Fibroblast of upper back skin (primary cell): ENCODE measurements at places on chromosomes 12 and 14.
A peak's percentile ranks its signal among the peaks of the same experiment; 100 is the strongest.

DNA sequence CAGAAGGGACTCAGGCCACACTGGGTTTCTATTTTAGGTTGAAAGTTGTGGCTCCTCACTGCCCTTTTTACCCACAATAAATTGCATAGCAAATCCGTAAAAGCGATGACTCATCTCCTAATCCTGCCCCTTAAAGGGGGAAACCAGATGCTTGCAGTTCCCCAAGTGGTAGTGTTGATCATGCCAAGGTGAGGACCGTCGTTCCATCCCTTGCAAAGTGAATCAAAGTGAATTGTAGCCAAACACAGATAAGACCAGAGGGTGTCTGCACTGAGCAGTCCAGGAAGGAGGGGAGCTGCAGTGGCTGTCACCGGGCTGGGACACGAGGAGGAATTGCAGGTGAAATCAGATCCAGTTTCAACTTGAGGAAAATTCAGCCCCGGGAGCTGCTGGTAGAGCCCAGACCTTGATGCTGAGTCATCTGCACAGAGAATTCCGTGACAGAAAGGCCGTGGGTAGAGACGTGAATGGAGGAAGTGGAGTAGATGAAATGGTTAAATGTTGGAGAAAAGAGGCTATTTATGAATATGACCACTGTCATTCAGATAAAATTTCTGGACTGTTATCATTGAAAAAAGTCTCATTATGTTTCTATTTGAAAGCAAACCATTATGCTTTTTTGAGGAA, 44.2 kb upstream of the MMP17 start:
- peak; percentile 81 for DNase-seq

DNA sequence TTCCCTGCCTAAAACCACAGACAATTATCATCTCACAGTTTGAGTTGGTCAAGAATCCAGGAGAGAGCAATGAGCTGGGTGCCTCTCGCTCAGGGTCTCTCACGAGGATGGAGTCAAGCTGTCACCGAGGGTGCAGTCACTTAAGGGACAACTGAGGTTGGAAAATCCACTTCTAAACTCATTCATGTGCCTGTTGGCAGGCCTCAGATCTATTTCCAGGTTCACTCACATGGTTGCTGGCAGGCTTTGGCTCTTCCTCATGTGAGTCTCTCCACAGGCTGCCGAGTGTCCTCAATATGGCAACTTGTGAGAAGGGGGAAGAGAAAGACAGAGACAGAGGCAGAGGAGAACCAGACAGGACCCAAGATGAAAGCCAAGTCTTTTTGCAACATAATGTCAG, 10.5 kb upstream of the OR10P1 start:
- DNase-seq = no peak

DNA sequence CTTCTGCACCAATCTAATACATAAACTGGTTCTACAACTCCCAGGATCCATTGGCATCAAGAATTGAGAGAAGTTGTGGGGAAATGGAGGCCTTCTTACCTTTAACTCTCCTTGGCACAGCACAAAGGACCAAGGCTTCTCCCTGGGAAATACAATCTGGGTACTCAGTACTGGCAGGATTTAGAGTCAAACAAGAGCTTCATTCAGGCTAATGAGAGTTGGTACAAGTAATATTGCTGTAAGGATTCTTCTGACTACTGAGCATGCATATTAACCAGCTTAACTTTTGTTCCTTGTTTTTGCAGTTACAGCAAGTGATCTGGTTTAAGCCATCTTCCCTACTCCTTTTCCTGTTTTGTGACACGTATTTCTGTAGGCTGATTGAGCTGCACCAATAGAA, 76.2 kb upstream of the FERMT2 start:
- DNase-seq = no peak

- DNase-seq = no peak
Observed at GRCh38 chr12:103494734-103495468, 867 bp downstream of the C12orf42 start.

GRCh38 chr14:104112609-104113571, 25.5 kb upstream of the KIF26A start:
- DNase-seq = no peak

DNA sequence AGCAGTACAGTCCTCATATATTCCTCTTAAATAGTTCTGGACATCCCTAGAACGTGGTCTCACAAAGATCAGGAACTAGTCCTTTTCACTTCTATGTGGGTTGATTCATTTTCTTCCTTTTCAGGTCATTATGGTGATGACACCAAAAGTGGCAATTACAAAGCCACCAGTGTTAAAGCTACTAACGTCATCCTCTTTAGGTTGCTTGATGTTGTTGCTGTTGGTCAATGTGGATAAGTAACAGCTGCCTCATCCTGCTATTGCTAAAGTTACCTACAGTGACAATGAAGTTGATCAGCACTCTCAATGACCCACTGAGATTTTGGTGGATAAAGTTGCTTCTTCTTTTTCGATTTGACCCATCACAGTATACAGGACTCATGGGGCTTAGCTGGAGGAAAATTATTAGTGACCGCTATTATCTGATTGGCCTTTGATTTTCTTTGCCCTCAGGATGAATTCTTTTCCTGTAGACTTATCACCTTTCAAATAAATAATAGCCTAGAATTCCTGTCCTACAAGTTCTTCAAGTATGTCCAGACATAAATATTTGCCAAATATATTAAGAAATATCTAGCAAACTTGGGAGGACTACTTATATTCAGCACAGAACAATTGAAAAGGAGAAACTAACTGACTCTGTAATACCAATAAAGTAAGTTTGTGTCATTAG, 54.0 kb upstream of the ATP2B1 start:
- DNase-seq = no peak

GRCh38 chr14:102363182-102363943, 622 bp downstream of the TECPR2 start:
- DNase-seq = peak; percentile 17

DNA sequence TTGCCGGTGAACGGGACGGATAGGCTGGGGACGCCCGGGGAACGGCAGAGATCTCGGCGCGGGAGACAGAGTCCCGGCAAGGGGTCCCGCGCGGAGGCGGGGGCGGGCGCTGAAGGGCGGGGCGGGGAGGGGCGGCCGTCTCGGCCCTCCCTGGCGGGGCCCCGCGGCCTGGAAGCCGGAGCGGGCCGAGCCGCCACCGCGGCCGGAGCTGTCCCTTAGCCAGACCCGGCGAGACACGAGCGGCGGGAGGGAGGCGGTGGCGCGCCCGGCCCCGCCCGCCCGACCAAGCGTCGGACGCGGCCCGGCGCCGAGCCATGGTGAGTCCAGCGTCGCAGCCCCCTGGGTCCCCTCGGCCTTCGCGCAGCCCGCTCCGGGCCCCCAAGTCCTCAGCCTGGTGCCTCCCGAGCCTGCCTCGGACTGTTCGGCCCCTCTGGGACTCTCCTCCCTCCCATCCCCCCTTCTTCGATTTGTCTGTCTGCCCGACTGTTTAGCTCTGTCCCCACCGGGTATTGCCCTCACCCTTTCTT, at the start of gene ARHGEF40:
ARHGEF40 (plus strand) TSS at position 222 of the 527 bp plus-strand sequence; CDS start at position 315, 93 bp downstream.
- DNase-seq = peak; percentile 49

GRCh38 chr12:12725956-12726554, 8.9 kb downstream of the CDKN1B start:
- DNase-seq = no peak

GRCh38 chr12:6607751-6608591, 792 bp upstream of the CHD4 start:
- DNase-seq = peak; percentile 49

DNA sequence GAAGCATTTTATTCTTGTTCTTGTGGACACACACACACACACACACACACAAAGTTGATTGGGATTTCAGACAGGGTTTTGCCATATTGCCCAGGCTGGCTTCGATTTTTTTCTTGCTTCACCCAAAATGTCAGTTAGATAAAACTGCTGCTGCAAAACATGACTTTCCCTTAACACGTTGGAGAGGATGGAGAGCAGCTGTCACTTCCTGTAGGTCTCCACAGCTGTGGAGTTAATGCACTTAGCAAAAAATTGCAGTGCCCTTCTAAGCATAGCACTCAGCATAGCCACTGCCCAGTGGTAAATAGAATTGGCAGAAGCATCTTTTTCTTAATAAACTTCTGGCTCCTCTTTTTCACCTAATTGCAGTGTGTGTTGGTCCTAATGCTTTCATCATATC, 54.5 kb downstream of the PDZRN4 start:
- no peak for DNase-seq

GRCh38 chr14:22555384-22556011, 33.5 kb downstream of the DAD1 start:
- DNase-seq = peak; percentile 42

- peak; percentile 44 for DNase-seq
Observed at GRCh38 chr14:21070610-21071224, 613 bp downstream of the ARHGEF40 start.

- no peak for DNase-seq
Observed at GRCh38 chr12:39773266-39773665, 153.7 kb upstream of the ABCD2 start.

- DNase-seq = peak; percentile 52
Observed at GRCh38 chr12:124761871-124762270, 101.8 kb downstream of the SCARB1 start.

DNA sequence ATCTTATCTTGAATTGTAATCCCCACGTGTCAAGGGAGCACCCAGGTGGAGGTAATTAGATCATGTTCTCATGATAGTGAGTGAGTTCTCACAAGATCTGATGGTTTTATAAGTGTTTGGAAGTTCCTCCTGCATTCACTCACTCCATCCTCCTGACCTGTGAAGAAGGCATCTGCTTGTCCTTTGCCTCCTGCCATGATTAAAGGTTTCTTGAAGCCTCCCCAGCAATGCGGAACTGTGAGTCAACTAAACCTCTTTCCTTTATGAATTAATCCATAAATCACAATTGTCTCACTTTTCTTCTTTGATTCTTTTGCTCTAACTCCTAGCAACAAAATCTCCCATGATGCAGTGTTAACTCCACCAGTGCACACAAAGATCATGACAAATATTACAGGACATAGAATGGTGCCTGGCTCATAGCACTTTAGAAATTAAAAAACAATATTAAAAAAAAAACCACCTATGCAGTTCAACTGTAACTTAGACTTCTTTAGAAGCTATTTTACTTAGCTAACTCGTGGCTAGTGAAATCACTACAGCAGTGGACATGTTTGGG, 37.6 kb upstream of the MGAT4C start:
- DNase-seq = no peak

DNA sequence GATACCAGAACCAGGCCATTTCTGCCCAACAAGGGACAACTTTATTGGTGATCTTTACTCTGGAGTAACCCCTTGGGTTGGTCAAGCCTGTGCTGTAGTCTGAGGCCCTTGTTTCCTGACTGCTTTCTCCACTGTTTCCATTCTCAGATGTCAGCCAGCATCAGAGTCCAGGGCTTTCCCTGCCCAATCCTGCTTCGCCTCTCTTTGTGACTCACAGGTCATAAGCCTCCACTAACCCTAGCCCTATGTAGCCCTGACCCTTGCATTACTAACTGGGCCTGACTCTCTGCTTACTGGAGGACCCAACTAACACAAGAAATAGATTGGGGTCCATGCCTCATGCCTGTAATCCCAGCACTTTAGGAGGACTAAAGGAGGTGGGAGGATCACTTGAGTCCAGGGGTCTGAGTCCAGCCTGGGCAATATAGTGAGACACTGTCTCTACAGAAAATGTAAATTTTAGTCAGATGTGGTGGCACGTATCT, 8.6 kb upstream of the SNRNP35 start:
- DNase-seq = no peak

DNA sequence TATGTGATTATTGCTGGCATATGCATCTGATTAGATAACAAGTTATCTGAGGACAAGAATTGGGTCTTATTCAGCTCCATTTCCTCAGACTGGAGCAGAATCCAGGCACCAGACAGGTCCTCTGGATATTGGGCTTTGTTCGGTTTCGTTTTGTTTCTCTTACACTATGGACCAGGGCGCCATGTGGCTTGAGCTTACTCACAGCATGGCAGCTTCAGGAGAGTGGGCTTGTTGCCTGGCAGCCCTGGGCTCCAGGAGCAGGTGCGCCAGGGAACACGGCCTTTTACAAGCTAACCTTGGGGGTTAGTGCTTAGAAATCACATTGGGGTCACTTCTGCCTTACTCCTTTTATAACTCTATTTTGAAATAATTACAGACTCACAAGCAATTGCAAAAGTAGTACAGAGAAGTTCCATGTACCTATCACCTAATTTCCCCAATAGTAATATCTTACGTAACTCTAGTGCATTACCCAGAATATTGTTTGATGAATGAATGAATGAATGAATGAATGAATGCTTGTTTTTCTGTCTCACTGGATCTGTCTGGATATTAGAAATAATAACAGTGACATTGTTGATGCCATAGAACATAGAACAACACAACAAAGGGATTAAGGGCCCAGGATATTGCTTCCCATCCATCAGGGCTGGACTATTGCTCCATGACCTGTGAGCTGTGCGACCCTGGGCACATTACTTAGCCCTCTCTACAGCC, 39.0 kb downstream of the CMKLR1 start:
- DNase-seq = no peak

DNA sequence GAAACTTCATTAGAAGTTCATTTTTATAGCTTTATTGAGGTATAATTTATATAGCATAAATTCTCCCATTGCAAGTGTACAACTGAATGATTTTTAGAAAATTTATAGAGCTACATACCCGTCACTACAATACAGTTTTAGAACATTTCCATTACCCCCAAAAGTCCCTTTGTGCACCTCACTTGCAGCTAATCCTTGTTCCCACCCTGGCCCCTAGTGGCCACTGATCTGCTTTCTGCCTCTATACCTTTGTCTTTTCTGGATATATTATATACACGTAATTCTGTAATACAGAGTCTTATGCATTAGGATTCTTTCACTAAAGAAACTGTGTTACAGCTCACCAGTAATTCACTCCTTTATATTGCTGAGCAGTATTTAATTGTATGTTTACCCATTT, 145.1 kb upstream of the DIO2 start:
- DNase-seq = peak; percentile 15

DNA sequence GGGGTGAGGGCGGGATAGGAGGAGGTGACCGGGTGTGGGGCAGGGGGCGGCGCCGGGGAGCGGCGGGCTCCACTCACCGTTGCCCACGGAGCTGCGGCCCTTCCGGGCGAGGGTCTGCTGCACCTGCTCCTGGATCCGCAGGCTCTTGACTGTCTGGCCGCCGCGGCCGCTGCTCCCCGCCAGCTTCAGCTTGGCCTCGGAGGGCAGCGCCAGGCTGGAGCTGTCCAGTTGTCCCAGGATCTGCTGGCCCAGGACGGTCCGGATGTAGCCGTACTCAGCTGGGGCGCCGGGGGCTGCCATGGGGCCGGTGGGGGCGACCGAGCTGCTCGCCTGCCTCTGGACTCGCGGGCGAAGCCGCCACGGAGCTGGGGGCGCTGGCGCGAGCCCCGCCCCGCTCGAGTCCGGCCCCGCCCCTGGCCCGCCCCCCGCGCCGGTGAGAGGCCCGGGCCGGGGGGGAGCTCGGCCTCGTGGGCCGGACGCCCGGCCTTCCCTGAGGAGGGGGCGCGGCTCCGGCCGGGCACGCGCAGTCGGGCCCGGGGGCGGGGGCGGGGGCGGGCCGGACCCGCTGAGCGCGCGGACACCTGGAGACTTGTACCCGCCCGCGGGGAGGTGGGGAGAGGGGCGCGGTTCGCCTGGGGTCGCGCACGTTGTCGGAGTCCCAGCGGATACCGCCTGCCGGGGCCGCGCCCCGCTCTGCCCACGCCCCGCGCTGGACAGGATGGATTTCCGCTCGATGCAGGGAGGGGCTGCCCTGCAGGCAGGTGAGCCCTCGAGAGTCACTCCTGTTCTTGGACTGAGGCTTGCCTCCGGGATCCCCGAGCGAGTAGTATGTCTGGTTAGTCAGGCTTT, at the start of gene PKP2:
PKP2 (minus strand) TSS at position 346 of the 849 bp plus-strand sequence; CDS start at position 300, 46 bp downstream.
- DNase-seq = no peak
